ENCODE measurements at places on chromosomes 4 and X. TPM values are rescaled to one million over a fixed set of nuclear protein-coding genes. Genes with fewer than 3 reads are reported as not detected.

GRCh38 chrX:32614707-32615106, 596.6 kb downstream of the DMD start:
- no peak for DNase-seq

DNA sequence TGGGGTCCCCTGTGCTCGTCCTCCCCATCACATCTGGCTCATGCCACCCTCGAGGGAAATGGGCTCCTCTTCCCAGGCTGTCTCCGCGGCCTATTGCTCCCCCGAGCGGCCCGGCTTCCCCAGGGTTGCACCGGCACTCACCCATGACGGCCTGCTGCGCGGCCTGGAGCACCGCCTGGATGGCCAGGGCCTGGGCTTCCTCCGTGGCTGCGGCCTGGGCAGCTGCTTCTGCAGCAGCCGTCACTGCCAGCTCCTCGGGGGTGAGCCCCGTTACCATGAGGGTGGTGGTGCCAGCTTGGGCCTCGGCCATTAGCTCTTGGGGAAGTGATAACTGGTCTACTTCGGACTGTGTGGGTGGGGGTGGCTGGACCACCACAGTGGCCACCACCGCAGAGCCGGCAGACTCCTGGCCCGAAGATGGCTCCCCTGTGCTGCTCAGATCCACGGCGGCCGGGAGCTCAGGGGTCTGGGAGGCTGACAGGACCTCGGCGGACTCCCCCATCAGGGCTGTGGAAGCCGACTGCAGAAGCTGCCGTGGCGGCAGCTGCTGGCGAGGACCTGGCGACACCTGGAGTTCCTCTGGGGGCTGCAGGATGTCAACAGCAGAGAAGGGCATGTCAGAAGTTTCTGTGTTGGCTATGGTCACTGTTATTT, 8.1 kb upstream of the RENBP start:
- DNase-seq = no peak

GRCh38 chr4:73448448-73449203, 12.6 kb downstream of the AFP start:
- DNase-seq = no peak

- DNase-seq = no peak
Observed at GRCh38 chr4:148114436-148114835, 327.8 kb downstream of the NR3C2 start.

BTC gene
- 1.0 TPM for total RNA-seq

DNA sequence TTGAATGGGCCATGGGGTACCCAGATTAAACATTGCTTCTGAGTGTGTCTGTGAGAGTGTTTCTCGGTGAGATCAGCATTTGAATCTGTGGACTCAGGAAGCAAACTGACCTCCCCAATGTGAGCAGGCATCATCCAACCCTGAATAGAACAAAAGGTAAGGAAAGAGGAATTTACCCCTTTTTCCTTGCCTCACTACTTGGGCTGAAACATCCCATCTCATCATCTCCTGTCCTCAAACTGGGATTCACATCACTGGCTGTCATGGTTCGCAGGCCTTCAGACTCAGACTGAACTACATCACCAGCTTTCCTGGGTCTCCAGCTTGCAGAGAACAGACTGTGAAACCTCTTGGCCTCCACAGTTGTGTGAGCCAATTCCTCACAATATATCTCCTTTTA, 47.1 kb downstream of the TEC start:
- DNase-seq = no peak

Data from HT1080 (cell line).